ENCODE measurements at places on chromosomes 13 and 19.

GRCh38 chr13:50227361-50227760 is 212.1 kb downstream of the KCNRG start:
- DNase-seq: no peak

- DNase-seq: no peak
These were observed 494.9 kb downstream of the GPC6 start for GRCh38 chr13:93721483-93721882.

DNA sequence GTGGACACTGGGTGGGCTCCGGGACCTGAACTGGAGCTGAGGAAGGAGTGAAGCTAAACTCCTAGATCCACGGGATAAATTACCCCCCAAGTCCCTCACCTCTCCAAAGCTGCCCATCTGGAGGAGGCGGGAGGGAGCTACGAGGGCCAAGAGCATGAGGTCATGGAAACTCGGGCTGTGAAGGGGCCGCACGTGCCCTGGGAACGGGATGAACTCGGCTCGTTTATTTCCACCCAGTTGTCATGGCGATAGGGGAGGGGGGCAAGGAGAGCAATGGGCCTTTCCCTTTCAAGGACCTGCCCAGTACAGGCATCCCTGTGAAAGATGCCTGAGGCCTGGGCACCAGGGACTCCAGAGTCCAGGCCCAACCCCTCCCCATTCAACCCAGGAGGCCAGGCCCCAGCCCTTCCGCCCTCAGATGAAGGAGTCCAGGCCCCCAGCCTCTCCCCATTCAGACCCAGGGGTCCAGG is 3.8 kb downstream of the PPP1R12C start:
- no peak for DNase-seq

GRCh38 chr13:45361596-45362206 is 20.7 kb upstream of the TPT1 start:
- no peak for DNase-seq

DNA sequence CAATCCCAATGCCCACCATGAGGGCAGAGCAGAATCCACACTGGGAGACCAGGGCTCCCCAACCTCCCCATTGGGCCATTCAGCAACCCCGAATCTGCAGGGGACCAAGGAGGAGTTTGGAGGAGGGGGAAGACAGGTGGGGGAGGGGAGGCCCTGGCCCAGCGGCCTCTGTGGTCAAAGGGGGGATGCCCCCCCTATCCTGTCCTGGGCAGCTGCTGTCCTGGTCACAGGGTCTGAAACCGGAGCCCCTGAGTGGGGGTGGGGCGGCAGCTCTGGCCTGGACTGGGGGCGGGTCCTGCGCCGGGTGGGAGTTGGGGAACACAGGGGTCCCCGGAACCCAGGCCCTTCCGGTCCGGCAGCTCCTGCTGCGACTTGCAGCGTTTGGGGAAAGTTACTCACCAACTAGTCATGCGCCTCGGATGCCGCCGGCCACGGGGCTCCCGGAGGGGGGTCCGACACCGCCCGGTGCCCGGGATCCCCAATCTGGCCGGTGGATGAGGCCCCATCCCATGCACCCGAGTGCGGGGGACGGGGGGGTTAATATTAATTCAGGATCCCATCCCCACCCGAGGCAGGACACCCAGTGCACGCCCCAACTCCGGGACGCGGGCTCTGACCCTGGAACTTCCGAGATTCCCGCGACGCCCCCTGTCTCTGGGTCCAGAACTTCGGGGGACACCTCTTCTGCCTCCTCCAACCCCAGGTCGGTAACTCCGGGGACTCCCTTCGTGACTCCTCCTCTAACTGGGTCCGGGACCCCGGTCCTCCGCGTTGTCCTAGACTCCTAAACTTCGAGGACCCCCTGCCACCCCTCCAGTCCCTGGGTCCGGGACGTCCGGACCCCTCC is 872 bp downstream of the HOMER3 start:
- DNase-seq: no peak

- DNase-seq: no peak
These were observed 35.5 kb upstream of the TMEM255B start for GRCh38 chr13:113723410-113724015.

DNA sequence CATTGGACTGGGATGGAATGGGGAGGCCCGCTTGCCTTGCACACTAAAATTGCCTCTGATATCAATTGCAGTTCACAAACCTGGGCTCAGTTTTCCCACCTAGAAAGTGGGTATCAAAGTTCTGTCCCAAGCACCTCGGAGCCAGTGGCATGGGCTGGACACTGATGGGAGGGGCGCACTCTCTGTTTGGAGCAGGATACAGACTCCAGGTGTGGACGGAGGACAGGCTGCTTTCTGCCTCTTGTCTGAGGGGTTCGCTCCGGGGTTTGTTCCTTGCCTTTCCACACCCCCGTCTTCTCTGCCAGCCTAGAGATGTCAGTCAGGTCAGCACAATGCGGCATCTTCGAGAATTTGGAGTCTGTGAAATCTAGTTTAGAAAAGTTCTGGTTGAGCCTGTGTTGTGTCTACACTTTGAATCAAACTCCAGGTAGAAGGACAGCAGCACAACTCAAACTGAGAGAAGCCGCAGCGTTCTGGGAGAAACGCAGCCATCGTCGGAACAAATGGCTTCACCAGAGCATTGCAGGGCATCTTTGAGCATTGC is 141.9 kb downstream of the TEX29 start:
- no peak for DNase-seq
